ENCODE measurements at places on chromosomes 12 and 14.

- DNase-seq: no peak
Observed at GRCh38 chr12:15880721-15881120, 1.5 kb upstream of the STRAP start.

- DNase-seq: no peak
Observed at GRCh38 chr12:29971446-29971845, 187.7 kb upstream of the TMTC1 start.

DNA sequence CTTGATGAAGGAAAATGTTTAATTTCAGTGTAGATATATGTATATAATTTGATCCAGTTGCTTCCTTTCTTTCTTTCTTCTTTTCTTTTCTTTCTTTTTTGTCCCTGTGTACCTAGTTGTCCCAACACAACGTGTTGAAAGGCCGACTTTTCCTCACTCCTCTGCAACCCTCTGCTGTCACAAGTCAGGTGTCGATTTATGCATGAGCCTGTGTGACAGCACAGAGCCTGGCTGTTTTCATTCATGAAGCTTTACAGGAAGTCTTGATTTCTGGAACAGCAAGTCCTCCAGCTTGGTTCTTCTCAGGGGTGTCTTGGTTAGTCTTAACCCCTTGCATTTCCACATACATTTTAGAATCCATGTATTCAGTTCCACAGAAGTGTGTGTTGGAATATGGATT, 88.1 kb downstream of the PPP2R5C start:
- DNase-seq: no peak

DNA sequence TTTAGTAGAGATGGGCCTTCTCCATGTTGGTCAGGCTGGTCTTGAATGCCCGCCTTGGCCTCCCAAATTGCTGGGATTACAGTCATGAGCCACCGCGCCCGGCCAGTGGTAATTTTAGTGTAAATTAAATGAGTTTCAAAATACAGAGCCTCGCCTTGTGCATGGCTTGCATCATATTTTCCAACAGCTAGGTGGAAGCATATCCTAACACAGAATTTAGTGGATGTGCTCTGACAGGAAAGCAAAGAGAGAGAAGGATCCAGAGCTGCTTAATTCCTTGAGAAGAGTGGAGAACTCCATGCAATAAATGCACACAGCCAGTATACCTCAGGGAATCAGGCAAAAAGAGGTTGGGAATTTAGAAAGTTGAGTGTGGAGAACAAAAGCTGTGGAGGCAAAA, 2.5 kb downstream of the OR6C2 start:
- DNase-seq: no peak

DNA sequence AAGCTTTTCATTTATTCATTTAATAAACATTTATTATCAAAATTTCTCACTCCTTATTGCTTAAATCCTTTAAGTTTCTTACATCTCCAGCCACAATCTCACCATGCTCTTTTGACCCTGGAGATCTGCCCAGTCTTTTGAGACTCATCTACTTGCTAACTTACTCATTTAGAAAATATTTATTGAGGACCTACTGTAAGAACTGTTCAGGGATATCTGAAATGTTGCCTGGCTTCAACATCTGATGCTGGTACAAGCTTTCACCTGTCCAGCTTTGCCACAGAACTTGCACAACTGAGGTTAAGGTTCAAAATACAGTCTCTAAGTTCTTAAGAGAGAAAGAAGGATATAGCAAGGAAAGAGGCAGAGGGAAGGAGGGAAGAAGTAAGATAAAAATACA, 17.5 kb upstream of the GXYLT1 start:
- DNase-seq: no peak

Data from suprapubic skin (tissue), 4 donors.